ENCODE measurements at places on chromosomes 4 and X. TPM values are rescaled to one million over a fixed set of nuclear protein-coding genes. Genes with fewer than 3 reads are reported as not detected.

The LANCL3 gene
- 0.30 TPM for total RNA-seq

The USP26 gene
- not detected for total RNA-seq

The TIGD2 gene
- total RNA-seq: 2.7 TPM

The C1QTNF7 gene
- 1.5 TPM for total RNA-seq

The DDIT4L gene
- total RNA-seq: 2.1 TPM

The BANK1 gene
- total RNA-seq: 6.6 TPM

The NKX6-1 gene
- not detected for total RNA-seq

The CT55 gene
- total RNA-seq: 0.50 TPM

The CTAG1B gene
- total RNA-seq: not detected

The OTC gene
- total RNA-seq: 0.14 TPM

The AMTN gene
- total RNA-seq: not detected

The CSAG1 gene
- not detected for total RNA-seq

The AREG gene
- total RNA-seq: 4.8 TPM

The GLRA3 gene
- total RNA-seq: 0.15 TPM

The SLC34A2 gene
- total RNA-seq: not detected

The PCDH19 gene
- 0.07 TPM for total RNA-seq

The DNAAF6 gene
- not detected for total RNA-seq

The HSPA4L gene
- total RNA-seq: 25.2 TPM

The IBSP gene
- total RNA-seq: not detected

The MXRA5 gene
- total RNA-seq: 171 TPM

The MAGEB10 gene
- not detected for total RNA-seq

The P2RY8 gene
- 7.0 TPM for total RNA-seq

The GIMD1 gene
- total RNA-seq: not detected

The INPP4B gene
- 13.8 TPM for total RNA-seq

The SEPTIN6 gene
- total RNA-seq: 141 TPM

The ABCG2 gene
- total RNA-seq: 5.5 TPM

The NDP gene
- total RNA-seq: 0.38 TPM

The NCAPG gene
- 0.41 TPM for total RNA-seq

The RPGR gene
- 6.4 TPM for total RNA-seq

The AFF2 gene
- 1.0 TPM for total RNA-seq

The MPC1L gene
- not detected for total RNA-seq

The PPP1R2C gene
- not detected for total RNA-seq

The FOXR2 gene
- not detected for total RNA-seq

The PLP1 gene
- 10.6 TPM for total RNA-seq

The KDR gene
- 40.1 TPM for total RNA-seq

The ENPEP gene
- 5.5 TPM for total RNA-seq

The USP27X gene
- total RNA-seq: 3.8 TPM

The FSTL5 gene
- total RNA-seq: 0.39 TPM

The TBC1D8B gene
- 29.0 TPM for total RNA-seq

The UNC5C gene
- total RNA-seq: 18.7 TPM

The SUPT20HL2 gene
- not detected for total RNA-seq

The TMPRSS11A gene
- total RNA-seq: not detected

The PRICKLE3 gene
- total RNA-seq: 11.0 TPM

The KLHL13 gene
- total RNA-seq: 8.7 TPM

The SPANXN4 gene
- not detected for total RNA-seq

Data from adrenal gland (tissue), 19 donors.